ENCODE measurements at places on chromosomes 12 and 14.

- no peak for DNase-seq
Observed at GRCh38 chr12:27345376-27345775, 12.7 kb downstream of the BMAL2 start.

- DNase-seq, result no peak
Observed at GRCh38 chr12:47902131-47902639, 2.6 kb downstream of the VDR start.

- DNase-seq, result no peak
Observed at GRCh38 chr14:69756298-69756697, 10.6 kb upstream of the SRSF5 start.

- DNase-seq, result peak; percentile 3
Observed at GRCh38 chr12:49503674-49504180, 35.1 kb upstream of the KCNH3 start.

- DNase-seq, result no peak
Observed at GRCh38 chr12:101552277-101552676, 42.5 kb upstream of the MYBPC1 start.

GRCh38 chr14:54803926-54804537 is 98.6 kb downstream of the GCH1 start:
- DNase-seq, result no peak
